ENCODE measurements at places on chromosomes 7 and 10. TPM values are rescaled to one million over a fixed set of nuclear protein-coding genes. Genes with fewer than 3 reads are reported as not detected.

Gene CCL24
- total RNA-seq, result not detected

Gene TMEM26
- 9.2 TPM for total RNA-seq

Gene ADAMTS14
- 0.03 TPM for total RNA-seq

Gene AEBP1
- 0.43 TPM for total RNA-seq

Gene HOXA1
- total RNA-seq, result 11.8 TPM

Gene TSPAN15
- 10.2 TPM for total RNA-seq

Gene PAPOLB
- not detected for total RNA-seq

DNA sequence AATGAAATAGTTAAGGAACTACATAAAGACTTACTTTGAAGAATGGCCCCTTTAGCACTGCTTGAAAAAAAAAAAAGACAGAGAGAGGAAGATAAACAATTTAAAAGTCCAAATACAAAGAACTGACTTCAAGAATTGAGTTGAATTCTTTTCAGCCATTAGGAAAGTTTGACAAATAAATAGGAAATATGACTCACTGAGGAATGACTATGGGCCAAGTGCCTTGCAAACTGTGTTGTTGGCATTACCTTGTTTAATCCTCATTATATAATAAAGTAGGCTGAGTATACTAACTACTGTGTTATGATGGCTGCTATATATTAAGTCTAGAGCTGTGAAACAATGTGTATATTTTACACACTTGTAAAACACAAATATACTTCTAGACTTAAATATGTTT lies 151.1 kb downstream of the ELMO1 start:
- DNase-seq, result no peak

DNA sequence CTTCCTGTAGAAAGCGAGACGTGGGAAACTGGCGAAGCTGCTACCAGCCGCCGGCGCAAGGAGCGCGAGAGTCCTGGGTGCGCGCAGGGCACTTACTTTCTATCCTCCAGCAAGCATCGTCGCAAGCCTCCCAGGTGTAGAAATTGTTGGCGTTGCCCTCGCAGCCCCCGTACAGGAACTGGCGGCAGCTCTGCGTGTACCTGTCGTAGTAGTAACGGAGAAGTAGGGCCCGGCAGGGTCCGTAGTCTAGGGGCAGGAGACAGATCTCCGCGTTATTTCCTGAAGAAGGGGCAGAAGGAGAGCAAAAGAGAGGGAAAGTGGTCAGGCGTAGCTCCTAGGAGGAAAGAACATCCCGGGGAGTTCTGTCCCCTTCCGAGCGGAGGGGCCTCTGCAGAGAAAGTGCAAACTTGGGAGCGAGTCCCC lies 501 bp downstream of the TFPI2 start:
- no peak for DNase-seq

GRCh38 chr10:33453081-33454025 lies 118.9 kb upstream of the NRP1 start:
- no peak for DNase-seq

DNA sequence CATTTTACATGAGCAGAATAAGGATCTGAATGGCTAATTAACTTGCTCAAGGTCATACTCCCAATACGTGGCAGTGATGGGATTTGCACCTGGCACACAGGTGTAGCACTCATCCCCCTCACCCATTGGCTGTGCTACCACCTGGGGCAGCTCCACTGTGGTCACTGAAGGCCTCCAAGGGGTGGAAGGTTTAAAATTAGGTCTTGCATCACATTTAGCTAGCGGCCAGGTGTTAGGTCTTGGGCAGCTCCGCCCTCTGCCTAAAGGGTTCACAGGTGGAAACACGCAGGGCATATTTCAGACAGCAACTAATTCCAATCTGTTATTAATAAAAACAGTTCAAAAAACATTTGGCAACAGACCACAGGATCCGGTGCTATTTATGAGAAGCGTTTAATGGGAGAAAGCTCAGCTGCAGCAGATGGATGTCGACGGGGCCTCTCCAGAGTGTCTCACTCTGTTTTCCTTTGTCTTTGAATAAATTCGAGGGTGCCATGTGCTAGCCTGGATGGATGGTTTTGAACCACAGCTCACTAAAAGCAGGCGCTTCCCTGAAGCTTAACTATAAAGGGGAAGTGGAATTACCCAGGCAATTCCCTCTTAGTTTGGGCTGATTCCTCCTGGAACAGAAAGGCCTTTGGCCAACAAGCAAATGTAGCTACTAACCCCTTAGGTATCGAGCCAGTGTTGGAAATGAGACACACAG lies 1017.6 kb downstream of the TYW1 start:
- peak; percentile 37 for DNase-seq

- DNase-seq, result no peak
These were observed 67.1 kb downstream of the ADCYAP1R1 start for GRCh38 chr7:31119249-31119648.

- no peak for DNase-seq
These were observed 25.7 kb upstream of the FAM133B start for GRCh38 chr7:92615861-92616260.

DNA sequence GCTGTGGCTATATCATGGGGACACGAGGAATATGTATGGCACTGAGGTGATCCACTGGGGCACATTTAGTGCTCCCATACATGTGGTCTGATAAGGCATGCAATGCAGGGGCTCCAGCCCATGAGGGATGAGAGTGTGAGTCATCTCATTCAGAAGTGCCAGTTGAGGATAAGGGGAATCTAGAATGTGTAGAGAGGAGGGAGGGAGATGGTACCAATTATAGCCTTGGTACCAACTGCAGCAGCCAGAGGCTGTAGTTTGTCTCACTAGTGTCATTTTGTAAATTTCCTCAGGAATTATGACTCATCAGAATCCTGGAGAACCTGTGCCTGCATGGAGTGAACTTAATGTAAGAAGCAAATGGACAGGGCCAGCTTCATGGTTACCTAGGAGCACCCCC lies 46.2 kb downstream of the LAMB4 start:
- DNase-seq, result no peak

GRCh38 chr7:121313793-121314676 lies 14.8 kb upstream of the WNT16 start:
- DNase-seq, result no peak

- no peak for DNase-seq
These were observed 83.5 kb downstream of the BRAF start for GRCh38 chr7:140841166-140841715.

- DNase-seq, result peak; percentile 80
These were observed 41.5 kb upstream of the SLC39A12 start for GRCh38 chr10:17910125-17910789.

GRCh38 chr7:91634485-91635177 lies 245.9 kb downstream of the MTERF1 start:
- peak; percentile 93 for DNase-seq

GRCh38 chr10:117425974-117426566 lies 50.8 kb upstream of the PDZD8 start:
- DNase-seq, result no peak

GRCh38 chr10:63161592-63161991 lies 28.5 kb downstream of the NRBF2 start:
- DNase-seq, result no peak

DNA sequence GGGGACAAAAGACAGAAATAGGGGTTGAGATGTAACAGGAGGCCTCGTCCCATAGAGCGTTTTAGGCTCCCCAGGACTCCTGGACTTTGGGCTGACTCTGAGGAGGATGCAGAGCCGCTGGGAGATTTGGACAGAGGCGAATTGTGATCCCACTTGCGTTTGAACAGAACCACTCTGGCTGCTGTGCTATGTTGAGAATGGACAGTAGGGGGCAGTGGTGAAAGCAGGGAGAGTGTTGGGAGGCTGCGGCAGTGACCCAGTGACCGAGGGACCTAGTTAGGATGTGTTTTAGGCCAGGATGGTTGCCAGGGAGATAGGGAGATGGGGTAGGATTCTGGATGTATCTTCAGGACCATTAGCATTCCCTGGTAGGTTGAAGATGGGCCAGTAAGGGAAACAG lies 271.6 kb downstream of the CCDC3 start:
- DNase-seq, result no peak

GRCh38 chr7:17487343-17487742 lies 188.9 kb downstream of the AHR start:
- no peak for DNase-seq

- no peak for DNase-seq
These were observed 44.9 kb upstream of the UBN2 start for GRCh38 chr7:139186146-139186545.

- peak; percentile 23 for DNase-seq
These were observed 90.2 kb downstream of the UBE3C start for GRCh38 chr7:157228864-157229422.

DNA sequence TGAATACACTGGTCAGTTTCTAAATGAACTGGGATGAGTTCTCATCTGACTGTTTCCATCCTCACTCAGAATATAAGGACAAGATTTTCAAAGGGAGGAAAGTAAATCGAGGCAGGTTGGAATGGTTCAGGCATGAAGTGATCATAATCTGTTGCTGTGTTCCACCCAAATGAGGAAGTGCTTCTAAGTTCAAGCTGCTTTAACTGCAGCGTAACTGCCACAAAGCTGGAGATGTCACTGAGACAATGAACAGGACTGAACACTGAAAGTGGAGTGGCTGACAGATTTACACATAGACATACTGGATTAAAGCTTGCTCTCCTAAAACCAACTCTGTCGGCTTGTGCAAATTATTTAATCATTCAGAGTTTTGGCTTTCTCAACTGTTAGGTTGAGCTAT lies 66.6 kb downstream of the GPR37 start:
- no peak for DNase-seq

DNA sequence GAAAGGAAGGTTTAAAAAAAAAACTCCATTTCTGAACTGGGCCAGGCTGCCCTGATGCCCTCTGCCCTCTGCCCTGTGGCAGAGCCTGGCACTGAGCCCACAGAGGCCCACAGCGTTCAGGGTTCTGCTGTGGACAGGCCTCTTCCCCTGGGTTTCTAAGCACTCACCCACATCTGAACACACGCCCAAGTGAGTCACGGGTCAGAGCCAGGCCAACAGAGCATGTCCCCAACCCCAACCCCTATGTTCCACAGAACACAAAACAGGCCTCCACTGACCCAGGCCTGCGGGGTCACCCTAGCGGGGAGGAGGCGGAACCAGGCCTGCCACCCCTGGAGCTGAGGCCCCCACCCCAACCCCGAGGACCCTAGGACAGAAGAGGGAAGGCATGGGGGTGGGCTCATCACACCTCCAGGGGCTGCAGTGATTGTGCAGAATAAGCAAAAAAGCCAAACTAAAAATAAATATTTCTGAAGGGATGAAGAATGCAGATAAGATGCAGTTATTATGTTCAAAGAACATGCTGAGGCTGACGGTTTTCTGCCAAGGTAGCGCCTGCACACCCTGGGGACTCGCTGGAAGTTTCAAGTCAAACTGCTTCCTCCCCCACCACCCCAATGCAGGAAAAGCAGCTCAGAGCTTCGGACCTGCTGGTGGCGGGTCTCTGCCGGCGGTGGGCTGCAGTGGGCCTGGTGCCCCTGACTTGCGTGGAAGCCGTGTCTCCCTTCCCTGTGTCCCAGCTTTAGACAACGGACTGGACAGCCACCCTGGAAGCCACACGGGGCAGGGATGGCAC lies 5.4 kb downstream of the WDR86 start:
- no peak for DNase-seq

- DNase-seq, result no peak
These were observed 506.7 kb downstream of the GRID1 start for GRCh38 chr10:85859859-85860258.

GRCh38 chr7:39539816-39540215 lies 26.4 kb upstream of the YAE1 start:
- DNase-seq, result no peak

DNA sequence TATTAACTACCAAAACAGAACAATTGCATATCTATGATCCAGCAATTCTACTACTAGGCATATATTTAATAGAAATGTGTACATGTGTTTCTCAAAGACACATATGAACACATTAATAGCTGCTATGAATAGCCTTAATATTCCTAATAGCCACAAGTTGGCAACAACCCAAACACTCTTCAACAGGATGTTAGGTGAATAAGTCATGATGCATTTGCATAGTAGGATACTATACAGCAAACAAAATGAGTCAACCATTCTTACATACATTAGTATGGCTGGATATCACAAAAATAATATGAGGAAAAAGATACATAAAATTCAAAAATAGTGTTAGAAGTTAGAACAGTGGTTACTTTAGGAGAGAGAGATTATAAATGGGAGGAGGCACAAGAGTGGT lies 26.8 kb upstream of the ZNF746 start:
- no peak for DNase-seq

- DNase-seq, result no peak
These were observed 584.7 kb upstream of the SORCS1 start for GRCh38 chr10:107749235-107749634.

DNA sequence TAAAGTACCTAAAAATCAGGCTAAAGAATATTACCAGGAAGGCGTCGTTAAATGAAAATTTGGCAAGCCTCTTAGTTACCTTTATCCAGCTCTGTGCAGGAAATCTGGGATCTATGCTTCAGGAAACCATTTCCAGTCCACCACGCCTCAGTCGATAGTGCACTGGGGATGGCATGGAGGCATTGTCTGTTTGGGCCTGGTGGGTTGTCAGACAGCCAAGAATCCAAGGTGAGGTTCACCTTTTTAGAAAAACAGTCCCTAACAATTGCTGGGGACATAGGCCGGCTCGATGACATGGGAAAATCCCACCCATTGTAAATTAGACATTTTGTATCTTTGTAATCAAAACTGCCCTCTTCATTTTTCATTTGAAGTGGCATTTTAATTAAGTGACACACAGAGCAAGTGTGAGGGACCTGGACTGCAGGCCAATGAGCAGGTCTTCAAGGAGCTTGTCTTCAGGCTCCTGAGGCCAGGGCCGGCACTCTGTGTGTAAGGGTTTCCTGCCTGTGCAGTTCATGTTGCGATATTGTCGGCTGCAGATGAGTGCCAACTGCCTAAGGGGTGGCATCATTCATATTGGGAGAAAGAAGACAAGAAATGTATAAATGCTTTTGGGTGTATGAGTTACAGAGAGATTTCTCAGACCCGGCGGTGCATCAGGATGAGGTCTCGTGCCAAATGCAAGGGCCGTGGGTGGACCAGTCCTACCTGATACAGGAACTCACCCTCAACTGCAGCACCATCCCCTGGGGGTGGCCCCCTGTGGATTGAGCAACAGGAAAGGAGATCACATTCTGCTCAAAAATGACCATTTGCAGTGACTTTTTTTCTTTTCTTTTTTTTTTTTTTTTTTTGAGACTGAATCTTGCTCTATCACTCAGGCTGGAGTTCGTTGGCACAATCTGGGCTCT lies 80.8 kb downstream of the PTPRE start:
- DNase-seq, result no peak

DNA sequence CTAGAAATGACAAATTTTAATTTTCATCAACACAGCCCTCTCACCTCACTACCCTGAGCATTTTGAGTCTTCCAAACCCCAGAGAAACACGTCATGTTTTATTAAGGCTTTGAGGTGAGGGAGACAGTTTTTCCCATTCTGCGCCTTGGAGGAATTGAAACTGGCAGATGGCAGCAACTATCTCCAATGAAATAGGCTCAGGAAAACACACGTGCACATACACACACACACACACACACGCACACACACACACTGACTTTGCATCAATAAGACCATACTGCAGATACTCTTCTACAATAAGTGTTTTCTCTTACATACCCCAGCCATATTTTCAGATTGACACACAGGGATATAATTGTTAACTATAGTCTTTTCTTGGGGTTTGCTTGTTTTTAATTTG lies 3.2 kb upstream of the SFTPA2 start:
- DNase-seq, result no peak

All from G401 (cell line).